ENCODE measurements at places on chromosomes 6 and 20.
A peak's percentile ranks its signal among the peaks of the same experiment; 100 is the strongest.

GRCh38 chr6:127516662-127517273 is 2.4 kb downstream of the MTCL3 start:
- no peak for DNase-seq

DNA sequence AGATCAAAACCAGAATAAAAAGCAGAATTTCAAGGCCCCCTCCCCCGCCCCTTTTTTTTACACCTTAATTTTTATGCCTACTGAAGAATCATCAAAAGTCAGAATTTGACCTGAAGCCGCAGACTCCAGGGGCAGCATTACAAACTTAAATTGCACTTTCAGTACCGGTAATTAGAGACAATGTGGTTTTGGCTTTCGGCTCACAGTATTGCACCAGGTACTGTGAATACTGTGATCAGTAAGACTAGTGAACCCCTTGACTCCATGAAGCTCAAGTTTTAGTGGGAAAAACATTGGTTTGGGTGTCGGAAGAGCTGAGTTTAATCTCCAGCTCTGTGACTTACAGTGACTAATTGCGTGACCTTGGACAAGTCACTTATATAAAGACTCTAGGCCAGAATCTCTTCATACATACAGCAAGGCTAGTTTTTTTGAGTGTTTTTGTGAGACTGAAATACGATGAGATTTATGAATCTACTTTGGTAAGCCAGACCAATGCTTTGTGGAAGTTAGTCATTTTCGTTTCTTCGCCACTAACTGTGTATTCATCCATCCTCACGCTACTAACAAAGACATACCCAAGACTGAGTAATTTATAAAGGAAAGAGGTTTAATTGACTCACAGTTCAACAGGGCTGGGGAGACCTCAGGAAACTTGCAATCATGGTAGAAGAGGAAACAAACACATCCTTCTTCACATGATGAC is 114.7 kb downstream of the SASH1 start:
- DNase-seq, result no peak

DNA sequence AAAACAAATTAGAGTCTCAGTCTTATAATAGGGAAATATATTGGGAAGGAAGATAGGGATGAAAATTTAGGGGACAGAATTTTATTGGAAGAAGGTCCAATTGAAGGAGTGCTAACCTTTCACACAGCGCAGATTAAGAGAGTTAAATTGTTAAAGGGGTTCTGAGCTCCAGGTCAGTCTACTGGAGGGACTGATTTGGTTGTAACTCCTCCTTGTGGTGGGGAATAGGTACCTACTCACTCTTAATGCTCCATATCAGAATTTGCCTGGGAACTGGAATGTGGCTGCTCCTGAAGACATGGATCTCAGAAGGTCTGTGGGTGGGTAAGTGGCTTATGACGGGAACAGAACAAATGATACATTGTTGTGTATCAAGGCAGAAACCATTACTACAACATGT is 143.5 kb downstream of the FLRT3 start:
- DNase-seq, result no peak

GRCh38 chr6:92756912-92757311 is 662.4 kb downstream of the EPHA7 start:
- no peak for DNase-seq

GRCh38 chr6:137496909-137497720 is 2.9 kb upstream of the OLIG3 start:
- DNase-seq, result no peak

DNA sequence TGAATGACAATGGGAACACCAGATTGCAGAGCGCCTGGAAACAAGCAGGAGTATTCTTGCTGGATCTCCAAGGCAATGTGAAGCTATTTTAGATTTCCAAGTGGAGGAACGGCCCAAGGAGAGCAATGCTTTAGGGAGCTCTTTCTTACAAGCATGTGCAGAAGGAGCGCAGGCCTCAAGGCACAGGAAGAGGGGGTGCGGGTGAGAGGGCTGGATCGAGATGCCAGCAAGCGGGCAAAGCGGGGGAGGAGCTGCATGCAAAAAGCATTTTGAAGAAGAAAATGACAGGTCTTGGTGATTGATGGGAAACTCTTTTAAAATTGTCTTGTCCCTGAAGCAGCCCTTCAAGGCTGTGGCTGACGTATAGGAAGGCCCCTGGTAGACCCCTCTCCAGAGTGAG is 171.9 kb downstream of the QRSL1 start:
- DNase-seq, result no peak

GRCh38 chr6:107045826-107046675 is 18.1 kb downstream of the MTRES1 start:
- DNase-seq, result peak; percentile 75

DNA sequence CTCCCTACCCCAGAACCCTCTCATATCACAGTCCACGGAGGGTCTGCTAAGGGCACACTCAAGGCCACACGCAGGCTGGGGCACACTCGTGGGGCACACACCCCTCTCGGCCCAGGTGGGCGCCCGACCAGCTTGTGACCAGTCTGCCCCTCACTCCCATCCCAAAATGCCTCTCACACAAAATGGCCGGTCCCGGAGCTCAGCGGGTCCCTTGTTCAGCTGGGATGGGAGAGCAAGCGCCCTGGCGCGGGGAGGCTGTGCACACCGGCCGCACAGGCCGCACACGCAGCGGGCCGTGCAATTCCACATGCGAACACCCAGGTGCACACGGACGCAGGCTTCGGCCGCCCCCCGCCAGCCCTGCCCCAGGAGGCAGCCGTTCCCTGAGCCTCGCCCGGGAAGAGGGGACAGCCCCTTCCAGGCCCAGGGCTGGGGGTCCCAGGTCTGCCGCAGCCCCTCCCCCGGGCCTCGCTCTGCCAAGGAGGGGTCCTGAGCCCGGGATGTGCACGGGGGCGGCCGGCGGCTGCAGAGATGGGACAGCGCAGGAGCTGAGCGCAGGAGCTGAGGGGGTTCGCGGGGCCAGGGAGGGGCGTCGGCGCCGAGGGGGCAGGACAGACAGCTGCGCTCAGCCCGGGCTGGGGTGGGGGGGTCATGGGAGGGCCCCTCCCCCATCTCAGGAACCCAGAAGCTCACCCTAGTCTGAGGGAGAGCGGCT is 1.3 kb downstream of the KCNQ2 start:
- no peak for DNase-seq

DNA sequence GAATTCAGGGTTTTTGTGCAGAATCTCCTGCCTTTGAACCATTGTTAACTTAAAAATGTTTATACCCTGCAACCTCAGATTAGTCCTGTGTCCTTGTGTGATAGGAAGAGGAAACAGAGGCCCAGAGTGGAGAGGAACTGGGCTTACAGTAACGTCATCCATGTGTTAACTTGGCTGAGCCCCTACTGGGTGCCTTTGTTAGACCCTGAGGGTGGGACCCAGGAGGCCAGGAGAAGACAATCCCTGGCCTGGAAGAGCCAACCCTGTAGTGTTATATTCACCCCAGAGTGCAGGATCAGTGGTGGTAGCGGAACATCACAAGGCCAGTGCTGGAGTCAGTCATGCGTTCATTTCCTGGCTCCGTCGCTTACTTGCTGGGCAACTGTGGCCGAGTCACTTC is 10.6 kb downstream of the MYLK2 start:
- DNase-seq, result no peak

GRCh38 chr6:134911547-134911946 is 38.4 kb downstream of the ALDH8A1 start:
- DNase-seq, result no peak

GRCh38 chr6:119256392-119256791 is 93.2 kb downstream of the MAN1A1 start:
- DNase-seq, result no peak

DNA sequence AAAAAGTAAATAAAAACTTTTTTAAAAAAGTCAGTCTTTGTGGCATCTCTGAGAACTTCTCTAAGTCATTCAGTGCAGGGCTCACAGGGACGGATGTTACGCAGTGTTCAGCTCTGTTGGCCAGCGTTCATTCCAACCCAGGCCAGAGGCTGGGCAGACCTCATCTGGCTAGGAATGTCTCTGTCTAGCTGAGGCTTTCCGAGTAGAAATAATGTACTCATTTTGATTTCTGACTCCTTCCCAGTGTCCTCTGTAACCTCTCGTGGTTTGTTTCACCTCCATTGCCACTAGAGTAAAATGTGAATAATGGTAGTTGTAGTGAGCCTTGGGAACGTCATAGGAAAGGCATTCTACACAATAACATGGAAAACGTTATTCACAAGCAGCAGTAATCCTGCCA is 135.1 kb downstream of the TMEM242 start:
- no peak for DNase-seq
